Stimulated activated CD8-positive, alpha-beta memory T cell treated with anti-CD3 and anti-CD28 coated beads, Interleukin-12 subunit alpha, Interleukin-12 subunit beta, amount 100 ng/mL, for 4 hours (primary cell): ENCODE measurements at places on chromosomes 4 and X.
A peak's percentile ranks its signal among the peaks of the same experiment; 100 is the strongest.

- DNase-seq = no peak
Observed at GRCh38 chr4:122086338-122087065, 65.6 kb upstream of the BLTP1 start.

DNA sequence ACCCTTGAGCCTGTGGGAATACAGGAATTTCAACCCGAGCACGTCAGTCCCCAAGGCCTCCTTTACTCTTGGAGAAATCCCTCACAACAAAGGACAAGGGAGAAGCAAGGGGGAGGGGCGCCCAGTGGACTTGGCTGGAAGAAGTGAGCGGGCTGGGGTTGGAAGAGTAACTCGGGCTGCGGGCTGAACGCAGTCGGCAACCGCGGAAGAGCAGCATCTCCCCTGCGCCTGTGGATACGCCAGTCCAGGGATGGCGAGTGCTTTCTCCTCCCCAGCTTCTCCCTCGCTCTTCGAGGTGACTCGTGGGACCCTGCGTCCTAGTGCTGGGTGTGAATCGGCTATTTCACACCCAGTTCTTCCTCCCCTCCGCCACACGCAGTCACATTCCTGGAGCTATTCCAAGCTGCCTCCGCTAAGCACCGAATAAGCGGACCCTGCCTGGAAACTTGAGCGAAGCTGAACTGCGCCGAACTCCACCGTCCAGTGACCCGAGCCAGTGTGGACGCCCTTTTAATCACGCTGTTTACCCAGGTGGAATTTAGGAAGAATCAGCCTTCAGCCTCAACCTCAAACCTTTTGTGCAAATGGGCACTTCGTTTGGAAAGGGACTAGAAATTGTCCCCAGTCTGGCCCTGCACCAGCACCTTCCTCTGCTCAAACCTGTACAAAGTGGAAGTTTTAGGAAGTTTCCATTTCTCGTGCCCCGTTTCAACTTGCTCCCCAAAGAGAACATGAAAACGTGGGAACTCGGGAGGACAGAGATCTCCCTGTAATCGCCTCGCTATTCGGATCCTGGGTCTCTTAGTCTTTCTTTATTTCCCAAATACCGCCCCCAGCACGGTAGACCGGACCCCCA, 64.3 kb upstream of the WDR17 start:
- no peak for DNase-seq

GRCh38 chrX:19875050-19875431, 12.4 kb downstream of the SH3KBP1 start:
- no peak for DNase-seq

DNA sequence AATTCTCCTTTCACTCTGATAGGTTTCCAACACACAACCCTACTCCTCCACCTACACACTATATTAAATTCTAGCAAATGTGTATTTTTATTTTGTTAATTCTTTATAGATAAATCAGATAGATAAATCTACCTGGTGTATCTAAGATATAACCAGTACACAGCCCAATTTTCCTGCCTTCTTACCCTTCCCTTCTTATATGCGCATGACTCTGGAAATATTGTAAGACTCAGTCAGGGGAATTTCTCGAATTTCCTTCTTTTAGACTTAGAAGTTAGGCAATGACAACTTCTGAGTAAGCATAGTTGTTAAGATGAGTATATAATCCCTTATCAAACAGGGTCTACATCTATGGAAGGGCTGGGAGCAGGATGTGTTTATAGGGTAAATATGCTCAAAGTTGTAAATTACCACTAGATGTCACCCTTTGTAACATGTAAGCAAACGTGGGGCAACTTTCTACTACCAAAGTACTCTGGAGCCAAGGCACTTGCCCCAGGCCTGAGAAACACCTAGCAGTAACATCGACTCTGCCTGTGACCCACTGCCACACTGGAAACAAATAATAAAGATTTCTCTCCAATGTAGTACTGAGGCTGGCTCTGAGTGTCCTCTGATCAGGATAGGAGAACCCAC, 444.7 kb downstream of the IQCM start:
- DNase-seq = no peak

GRCh38 chrX:24574743-24575142, 72.4 kb downstream of the PCYT1B start:
- no peak for DNase-seq

GRCh38 chr4:138317175-138317748, 75.1 kb upstream of the SLC7A11 start:
- DNase-seq = no peak

DNA sequence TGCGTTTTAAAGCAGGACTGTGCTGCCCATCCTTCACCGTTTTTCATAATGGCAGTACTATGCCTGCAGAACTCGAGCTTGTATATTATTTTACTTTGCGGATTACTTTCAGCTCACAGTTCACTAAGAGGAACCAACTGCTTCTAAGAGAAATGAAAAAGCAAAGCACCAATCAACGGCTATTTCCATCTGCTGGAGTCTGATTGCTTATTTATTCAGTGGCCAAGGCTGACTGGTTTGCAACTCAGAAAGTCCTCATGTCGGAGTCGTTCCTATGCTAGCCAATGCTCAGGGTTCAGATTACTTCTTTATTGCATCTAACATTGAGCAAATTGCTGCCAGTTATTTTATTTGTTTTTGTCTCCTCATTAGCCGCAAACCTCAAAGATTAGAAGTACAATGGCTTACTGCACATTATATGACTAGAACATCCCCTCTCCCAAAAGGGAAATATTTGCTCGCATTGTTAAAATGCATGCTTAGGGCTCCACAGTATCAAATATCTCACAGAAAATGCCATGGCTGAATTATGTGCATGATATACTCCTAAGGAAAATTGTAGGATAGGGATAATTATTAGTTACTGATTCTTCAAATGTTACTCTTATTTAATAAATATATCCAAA, 1628.2 kb upstream of the ADGRL3 start:
- no peak for DNase-seq

GRCh38 chrX:1384658-1385252, 7.2 kb downstream of the SLC25A6 start:
- no peak for DNase-seq

GRCh38 chr4:151671541-151672059, 89.2 kb downstream of the GATB start:
- DNase-seq = no peak

DNA sequence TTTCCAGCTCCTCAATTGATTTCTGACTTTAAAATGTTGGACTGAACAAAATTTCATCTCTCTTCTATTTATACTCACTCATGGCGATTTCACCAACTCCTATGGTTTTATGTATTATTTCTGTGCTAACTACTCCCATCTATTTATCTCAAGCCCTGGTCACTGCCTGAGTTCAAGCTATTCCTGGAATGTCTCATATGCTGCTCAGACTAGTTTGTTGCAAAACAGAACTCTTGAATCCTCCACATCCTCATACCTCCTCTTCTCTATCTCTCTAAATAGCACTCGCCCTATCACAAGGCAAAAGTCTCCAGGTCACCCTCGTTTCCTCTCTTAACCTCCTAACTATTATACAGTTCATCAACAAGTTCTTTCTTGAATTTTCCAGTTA, 19.0 kb upstream of the DDX60 start:
- DNase-seq = no peak

- DNase-seq = no peak
Observed at GRCh38 chr4:107850438-107850837, 25.7 kb downstream of the SGMS2 start.

DNA sequence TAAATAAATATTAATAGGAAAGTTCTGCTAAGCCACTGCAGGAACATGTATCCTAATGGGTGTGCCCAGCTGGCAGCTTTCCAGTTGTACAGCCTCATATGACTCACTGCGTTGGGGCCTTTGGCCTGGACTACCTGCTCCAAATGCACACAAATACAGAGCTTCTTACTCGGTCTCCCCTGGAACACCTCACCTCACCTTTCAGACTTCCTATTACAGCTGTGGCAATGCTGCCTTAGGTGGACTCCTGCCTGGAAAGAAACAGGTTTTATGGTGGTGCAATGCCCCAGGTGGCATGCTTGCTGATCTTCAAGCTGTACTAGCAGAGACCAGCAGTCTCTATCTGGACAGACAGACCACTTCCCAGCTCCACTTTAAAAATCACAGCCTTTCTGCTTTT, 85.7 kb upstream of the EXOC1L start:
- DNase-seq = no peak

GRCh38 chr4:179415847-179416223, 1973.6 kb upstream of the AGA start:
- DNase-seq = no peak

GRCh38 chrX:154890990-154891639, 5.0 kb downstream of the F8A1 start:
- DNase-seq = no peak

- DNase-seq = no peak
Observed at GRCh38 chrX:25012793-25013631, 2.8 kb downstream of the ARX start.

GRCh38 chrX:42752730-42753129, 25.2 kb downstream of the PPP1R2C start:
- no peak for DNase-seq

- DNase-seq = no peak
Observed at GRCh38 chrX:139680356-139680755, 27.6 kb downstream of the MCF2 start.

DNA sequence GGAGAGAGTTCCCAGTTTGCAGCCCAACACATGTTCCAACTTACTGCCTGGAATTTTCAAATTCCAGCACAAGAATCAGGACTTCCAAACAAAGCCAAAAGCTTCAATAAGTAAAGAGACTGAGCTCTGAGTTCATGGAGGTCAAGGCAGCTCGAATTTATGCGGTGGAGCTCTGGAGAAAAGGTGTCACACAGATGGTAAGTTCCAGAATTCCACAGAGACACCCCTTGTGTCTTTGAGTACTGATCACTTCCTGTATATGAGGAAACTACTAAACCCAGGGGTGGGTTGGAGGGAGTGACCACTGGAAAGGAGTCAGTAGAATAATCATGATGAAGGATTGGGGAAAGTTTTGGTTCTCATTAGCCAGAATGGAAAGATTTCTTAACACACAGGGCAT, 118.5 kb upstream of the GUCY1A1 start:
- DNase-seq = no peak

- no peak for DNase-seq
Observed at GRCh38 chr4:37662861-37663390, 23.2 kb downstream of the RELL1 start.

- no peak for DNase-seq
Observed at GRCh38 chr4:67273666-67274065, 271.6 kb downstream of the CENPC start.

DNA sequence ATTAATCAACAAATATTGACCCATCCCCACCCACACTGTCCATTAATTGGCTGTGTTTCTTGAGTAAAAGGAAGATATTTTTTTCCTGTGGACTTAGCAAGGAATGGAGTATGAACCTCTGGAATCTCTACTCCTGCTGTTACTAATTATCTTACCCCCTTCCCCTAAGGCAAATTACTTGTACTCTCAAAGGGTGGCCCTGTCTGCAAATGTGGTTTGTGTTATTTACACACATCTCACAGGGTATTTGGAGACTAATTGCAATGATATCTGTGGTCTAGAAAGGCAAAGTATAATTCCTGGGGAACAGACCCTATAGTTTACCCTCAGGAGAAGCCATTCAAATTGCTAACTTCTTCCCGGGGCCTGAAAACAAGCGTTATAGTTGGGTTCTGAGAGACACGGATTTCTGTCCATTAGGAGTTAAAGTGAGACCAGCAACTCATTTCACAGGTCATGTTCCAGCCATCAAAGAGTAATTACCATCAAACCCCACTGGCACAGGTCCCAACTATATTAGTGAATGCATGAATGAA, 133.0 kb upstream of the RASGEF1B start:
- DNase-seq = no peak

GRCh38 chrX:17608888-17609287, 128.4 kb upstream of the SCML1 start:
- DNase-seq = no peak

DNA sequence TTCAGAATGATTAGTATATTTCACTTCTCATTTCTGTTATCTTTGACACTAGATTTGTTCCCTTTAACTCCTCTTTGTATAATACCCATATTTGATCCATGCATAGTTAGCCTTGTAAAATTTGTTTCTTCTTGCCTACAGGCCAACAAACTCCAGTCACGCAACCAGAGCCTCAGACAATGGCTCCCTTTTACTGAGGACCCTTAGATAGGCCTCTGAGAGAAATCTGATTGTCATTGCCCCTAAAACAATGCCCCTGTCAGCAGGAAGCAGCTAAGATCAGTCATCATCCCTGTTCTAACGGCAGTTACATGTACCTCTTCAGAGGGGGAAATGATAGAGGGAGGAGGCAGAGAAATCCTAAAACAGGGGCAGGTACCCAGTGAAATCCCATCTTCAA, 190.6 kb upstream of the TENT5D start:
- no peak for DNase-seq

GRCh38 chrX:5431823-5432222, 796.8 kb downstream of the NLGN4X start:
- DNase-seq = no peak

- no peak for DNase-seq
Observed at GRCh38 chr4:134627366-134627765, 425.8 kb upstream of the PABPC4L start.

GRCh38 chr4:144104509-144105130, 35.9 kb downstream of the GYPA start:
- DNase-seq = no peak

GRCh38 chrX:750263-750662, 119.7 kb downstream of the SHOX start:
- no peak for DNase-seq

DNA sequence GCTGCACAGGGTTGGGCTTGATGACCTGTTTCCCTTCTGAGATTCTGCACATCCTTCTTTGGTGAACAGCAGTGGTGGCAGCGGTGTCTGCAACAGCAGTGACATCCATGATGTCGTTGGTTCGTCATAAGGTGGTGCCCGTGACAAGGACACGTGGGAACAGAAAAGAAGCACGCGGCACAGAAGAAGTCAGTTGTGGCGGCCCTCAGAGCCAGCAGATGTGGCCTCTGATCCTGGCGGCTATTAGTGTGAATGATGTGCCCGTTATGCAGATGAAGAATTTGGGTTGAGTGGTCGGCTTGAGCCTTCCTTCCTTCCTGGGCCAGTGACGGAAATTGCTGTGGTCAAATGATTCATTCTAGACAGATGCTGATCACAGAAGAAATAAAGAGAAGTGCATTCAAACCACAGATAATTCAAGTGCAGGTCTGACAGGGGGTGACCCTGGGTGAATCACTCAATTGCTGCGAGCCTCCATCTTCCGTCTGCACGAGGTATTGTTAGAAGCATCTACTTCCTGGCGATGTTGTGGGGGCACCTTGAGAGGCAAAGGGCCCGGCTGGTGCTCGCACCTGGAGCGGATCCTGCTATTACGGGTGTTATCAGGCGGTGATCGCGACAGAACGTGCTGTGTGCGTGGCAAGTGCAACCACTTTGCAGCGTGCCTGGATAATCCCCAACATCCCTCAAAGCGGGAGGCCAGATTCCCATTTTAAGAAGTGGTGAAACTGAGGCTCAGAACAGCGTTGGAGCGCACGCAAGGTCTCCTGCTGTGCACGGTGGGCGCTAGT, 215.2 kb upstream of the PSAPL1 start:
- DNase-seq = peak; percentile 51

GRCh38 chr4:165360041-165360695, 18.6 kb upstream of the CPE start:
- no peak for DNase-seq

DNA sequence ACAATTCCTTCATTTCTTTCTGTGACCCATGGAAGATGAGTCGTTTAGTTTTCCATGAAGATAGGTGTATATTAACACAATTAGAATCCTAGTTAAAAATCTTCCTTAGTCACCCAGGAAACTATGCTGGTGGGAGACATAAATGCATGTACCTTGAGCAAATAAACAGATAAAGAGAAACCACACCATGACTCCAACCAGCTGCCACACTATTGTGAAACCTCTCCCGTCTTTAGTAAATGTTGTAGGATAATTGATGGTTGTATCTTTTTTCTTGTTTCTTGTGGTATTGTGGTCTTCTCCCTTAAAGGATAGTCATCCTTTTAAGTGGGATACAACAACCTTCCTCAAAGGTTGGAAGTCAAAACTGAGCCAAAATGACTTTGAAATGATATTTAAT, 103.8 kb upstream of the LEF1 start:
- DNase-seq = no peak
